T1000 (cell line): ENCODE measurements at places on chromosomes 3 and 15.

- no peak for DNase-seq
Observed at GRCh38 chr3:125318167-125318865, 56.8 kb downstream of the ZNF148 start.

- no peak for DNase-seq
Observed at GRCh38 chr3:37291275-37291700, 116.9 kb upstream of the LRRFIP2 start.

DNA sequence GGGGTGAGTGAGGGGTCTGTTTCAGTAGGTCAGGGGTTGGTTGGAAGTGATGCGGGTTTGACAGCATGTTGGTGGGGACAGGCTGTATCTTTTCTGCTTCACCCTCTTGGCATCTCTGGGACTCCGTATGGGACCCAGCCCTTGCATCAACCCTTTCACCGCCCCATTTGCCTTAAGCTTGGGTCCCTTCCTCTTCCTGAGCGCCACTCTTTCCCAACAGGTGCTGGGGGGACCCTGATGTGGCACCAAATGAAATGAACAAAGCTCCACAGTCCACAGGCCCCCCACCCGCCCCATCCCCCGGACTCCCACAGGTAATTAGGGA is 1.1 kb downstream of the EIF4G1 start:
- DNase-seq: no peak

DNA sequence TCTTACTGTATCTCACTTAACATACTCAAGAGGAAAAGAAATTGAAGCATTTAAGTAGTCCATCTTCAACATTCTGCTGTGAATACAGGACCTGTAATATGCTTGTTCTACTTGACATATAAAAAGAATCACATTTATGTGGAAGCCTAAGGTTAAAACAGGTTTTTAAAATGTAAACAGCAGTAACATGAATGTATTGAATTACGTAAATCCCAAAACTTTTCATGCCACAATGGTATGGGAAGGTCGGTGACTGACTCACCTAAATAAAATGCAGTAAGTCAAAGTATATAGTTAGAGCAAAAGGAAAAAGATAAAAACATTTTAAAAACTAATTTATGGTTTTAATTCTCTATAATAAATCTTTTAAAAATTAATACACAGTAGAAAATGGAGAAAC is 115.7 kb upstream of the TJP1 start:
- no peak for DNase-seq

DNA sequence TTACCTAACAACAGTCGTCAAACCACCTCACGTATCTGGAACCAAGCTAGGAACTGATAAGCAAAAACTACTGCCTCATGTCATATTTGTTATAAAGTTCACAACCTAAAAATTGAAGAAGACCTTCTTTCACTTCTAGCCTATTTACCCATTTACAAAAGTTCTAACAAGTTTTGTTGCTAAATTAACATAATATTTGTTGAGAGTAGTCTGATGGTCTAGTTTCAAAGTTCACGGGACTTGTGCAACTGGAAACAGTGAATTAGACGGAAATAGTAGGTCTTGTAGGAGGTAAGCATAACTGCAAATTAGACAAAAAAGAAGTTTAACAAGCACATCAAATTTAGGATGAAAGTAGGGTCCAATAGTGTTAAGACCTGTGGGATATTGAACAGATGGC is 51.9 kb downstream of the CCR4 start:
- no peak for DNase-seq

DNA sequence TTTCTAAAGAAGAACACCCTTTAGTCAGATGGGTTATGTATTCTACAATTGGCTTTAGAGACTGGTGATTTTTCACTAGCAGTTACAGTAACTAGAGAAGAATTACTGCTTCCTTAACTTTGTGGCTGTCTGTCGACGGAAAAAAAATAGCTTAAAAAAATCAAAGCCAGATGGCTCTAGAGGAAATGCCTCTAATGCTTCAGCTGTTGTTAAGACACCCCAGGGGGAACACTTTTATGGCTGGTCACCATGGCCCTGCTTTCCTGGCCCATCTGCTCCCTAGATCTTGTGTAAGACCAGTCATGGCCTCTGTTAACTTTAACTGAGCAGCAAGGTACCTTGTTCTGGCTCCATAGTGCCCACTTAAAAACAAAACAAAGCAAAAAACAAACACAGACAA is 198.6 kb upstream of the PLSCR5 start:
- peak; percentile 33 for DNase-seq

- DNase-seq: no peak
Observed at GRCh38 chr3:108103040-108103751, 12.4 kb upstream of the CD47 start.

- DNase-seq: no peak
Observed at GRCh38 chr3:89467898-89468363, 360.5 kb downstream of the EPHA3 start.

GRCh38 chr3:120326784-120327183 is 22.4 kb downstream of the LRRC58 start:
- no peak for DNase-seq

GRCh38 chr3:144497452-144497851 is 525.8 kb downstream of the DIPK2A start:
- DNase-seq: no peak

- DNase-seq: no peak
Observed at GRCh38 chr15:47820747-47821319, 103.5 kb downstream of the SEMA6D start.

DNA sequence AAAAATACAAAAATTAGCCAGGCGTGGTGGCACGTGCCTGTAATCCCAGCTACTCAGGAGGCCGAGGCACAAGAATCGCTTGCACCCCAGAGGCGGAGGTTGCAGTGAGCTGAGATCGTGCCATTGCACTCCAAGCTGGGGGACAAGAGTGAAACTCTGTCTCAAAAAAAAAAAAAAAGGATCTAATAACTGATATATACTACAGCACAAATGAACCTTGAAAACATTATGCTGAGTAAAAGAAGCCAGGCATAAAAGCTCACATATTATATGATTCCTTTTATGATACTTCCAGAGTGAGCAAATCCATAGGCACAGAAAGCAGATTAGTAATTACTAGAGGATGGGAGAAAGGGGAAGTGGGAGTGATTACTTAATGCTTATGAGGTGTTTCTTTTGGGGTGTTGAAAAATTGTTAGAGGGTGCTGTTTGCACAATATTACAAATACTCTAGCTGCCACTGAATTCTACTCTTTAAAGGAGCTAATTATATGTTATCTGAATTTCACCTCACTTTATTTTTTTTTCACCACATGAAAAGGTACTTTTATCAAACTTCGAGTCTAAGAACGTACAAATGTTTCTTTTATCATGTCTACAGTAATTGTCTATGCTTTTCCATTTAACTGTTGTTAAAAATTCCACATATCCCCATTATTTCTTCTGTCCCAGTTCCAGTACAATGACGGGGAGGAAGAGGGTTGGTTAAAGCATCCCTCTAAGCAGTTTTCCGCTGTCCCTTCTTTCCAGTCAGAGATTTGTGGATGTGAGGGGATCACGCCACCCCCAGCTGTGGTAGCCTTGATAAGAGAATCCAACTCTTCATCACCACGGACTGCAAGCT is 77.7 kb upstream of the FAM174B start:
- DNase-seq: no peak

DNA sequence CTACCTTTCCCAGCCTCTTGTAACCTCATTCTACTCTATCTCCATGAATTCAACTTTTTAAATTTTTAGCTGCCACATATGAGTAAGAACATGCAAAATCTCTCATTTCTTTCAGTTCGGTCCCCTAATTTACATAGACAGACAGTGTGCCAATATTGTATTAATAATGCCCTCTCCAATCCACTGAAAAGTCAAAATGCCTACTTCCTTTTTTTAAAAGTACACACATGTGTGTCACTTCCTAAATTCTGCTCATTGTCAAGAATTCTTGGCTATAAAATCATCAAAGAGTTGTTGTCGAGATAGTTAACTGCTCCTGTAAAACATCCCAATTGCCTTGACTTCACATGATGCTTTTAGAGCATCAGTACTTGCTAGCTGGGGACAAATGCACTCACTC is 84.2 kb upstream of the IL12A start:
- DNase-seq: no peak

- DNase-seq: peak; percentile 78
Observed at GRCh38 chr15:27124287-27124871, 153.4 kb downstream of the GABRG3 start.

DNA sequence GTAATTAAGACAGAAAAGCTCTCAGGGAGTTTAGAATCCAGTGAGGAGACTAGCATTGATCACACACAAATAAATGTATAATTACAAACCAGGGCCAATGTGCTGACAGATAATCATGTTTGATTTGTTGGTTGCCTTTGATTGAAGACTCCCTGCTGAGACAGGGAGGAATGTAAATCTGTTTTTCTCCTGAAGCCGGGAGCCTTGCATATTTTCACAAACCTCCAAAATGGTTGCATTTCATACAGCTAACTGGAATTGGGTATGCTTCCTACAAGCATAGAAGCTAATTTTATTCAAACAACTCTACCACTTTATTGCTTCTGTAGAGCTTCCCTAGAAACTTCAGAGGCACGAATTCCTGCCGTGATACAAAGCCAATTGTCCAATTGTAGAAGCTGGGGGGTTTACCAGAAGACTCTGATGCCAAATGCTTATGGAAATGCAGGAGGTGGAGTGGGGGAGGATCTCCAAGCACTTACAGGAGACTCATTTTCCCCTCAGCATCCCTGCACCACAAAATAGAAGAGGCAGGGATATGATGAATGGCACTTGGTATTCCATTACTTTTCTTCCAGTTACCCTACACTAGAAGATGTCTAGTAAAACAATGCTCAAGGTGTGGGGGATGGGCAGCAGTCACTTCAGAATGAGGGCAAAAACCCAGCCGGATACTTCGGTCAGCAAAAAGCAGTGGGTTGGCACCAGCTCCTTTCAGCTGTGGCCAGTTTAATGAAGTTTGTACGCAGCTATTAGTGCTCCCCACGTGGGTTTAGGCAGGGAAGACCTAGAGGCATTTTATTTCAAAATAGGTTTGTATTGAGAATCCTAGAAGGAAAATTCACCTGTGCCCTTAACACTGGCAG is 11.4 kb upstream of the MEX3B start:
- DNase-seq: no peak

- DNase-seq: no peak
Observed at GRCh38 chr3:157135671-157136396, 24.1 kb downstream of the CCNL1 start.
